ENCODE measurements at places on chromosomes 5 and 9. TPM values are rescaled to one million over a fixed set of nuclear protein-coding genes. Genes with fewer than 3 reads are reported as not detected.

FGD3 gene
- 7.2 TPM for polyA plus RNA-seq

CKMT2 gene
- 2.7 TPM for polyA plus RNA-seq

TEX48 gene
- not detected for polyA plus RNA-seq

FAM81B gene
- polyA plus RNA-seq = 0.39 TPM

ADAMTS19 gene
- 4.8 TPM for polyA plus RNA-seq

DMRT1 gene
- polyA plus RNA-seq = not detected

DNAH5 gene
- polyA plus RNA-seq = 0.34 TPM

CXXC5 gene
- 70.3 TPM for polyA plus RNA-seq

PCDHB5 gene
- polyA plus RNA-seq = 2.1 TPM

TSLP gene
- 0.19 TPM for polyA plus RNA-seq

CARD9 gene
- 2.4 TPM for polyA plus RNA-seq
